Putamen (tissue), 1 donor: ENCODE measurements at places on chromosomes 7 and 10.

DNA sequence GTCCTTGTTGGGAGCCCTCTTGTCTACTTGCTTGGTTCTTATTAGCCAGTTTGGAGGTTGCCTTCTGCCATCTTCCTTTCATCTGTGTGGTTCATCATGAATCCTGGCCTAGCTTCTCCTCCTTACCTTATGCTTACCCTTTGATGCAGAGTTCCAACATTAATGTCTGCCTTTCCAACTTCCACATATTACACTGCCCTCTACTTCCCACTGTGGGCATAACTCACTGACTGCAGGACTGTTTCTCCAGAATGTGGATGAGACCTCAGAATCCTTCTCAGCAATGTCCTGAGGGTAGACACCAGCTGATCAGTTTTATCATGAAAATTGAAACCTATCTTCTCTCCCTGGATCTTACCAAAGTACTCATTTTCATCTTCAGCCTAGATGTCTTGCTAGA is 491.0 kb downstream of the LRMDA start:
- no peak for DNase-seq

DNA sequence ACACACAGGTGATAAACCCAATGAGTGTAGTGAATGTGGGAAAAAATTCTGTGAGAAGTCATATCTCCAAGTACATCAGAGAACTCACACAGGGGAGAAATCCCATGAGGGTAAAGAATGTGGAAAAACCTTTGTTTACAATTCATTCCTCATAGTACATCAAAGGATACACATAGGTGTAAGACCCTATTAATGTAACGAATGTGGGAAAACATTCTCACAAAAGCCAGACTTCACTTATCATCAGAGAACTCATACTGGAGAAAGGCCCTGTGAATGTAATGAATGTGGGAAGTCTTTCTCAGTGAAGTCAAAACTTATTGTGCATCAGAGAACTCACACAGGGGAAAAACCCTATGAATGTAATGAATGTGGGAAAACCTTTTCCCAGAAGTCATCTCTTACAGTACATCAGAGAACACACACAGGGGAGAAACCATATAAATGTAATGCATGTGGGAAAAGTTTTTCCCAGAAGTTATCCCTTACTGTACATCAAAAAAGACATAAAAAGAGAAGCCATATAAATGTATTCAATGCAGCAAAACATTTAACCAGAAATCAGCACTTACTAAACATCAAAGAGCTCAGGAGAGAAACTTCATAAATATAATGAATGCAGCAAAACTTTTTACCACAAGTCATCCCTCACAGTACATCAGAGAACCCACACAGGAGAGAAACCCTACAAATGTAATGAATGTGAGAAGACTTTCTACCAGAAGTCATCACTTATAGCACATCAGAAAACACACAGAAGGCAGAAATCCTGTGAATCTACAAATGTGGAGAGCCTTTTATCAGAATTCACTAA is 49.8 kb downstream of the ZNF239 start:
- no peak for DNase-seq

GRCh38 chr7:29300649-29301048 is 106.1 kb downstream of the CHN2 start:
- DNase-seq = no peak

DNA sequence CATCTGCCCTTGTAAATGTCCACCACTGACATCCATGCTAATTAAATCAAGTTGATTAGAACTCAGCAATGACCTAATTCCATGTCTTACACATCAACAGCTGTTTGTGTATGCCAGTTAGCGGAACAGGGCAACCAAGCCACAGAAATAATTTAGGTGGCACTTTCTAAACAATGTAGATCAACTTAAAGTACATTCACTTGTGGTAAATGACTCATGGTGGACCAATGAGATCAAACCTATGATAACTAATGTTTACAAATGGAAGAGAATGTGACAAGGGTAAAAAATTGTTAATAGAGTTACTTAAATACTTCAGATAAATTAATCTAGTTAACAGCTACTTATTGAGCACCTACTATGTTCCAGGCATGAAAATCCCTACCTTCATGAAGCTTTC is 63.1 kb upstream of the ICA1 start:
- no peak for DNase-seq

DNA sequence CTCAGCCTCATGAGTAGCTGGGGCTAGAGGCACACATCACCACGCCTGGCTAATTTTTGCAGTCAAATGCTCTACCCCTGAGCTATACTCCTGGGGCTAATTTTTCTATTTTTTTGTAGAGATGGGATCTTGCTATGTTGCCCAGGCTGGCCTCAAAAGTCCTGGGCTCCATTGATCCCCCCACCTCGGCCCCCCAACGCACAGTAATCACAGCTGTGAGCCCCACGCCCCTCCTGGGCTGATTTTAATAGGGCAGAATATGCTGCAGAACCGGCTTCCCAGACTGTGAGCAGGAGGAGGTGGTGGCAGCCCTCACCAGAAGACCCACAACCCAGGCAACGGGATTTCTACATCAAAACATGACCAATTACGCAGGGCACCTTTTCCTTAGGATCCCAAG is 15.2 kb downstream of the BRAT1 start:
- no peak for DNase-seq

GRCh38 chr10:64173826-64174225 is 652.6 kb downstream of the REEP3 start:
- DNase-seq = no peak

- DNase-seq = no peak
Measured at GRCh38 chr7:140841166-140841715, 83.5 kb downstream of the BRAF start.

DNA sequence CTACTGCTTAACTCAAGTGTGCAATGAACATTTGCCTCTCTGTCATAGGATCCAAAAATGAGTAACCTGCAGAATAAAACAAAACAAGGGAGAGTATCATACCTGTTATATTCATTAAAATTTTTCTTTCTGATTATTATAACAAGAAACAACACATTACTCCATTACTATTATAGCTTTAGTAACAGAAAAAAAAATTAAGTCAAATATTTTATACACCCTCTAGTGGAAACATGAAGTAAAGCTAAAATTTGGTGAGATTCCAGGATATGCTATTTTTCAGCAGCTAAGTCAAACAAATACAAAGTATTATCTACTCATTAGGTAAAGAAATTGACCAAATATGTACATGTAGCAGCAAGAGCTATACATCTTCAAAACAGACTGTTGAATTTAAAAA is 56.3 kb downstream of the PDZD8 start:
- no peak for DNase-seq

- no peak for DNase-seq
Measured at GRCh38 chr10:90461437-90462155, 396.2 kb downstream of the HTR7 start.

DNA sequence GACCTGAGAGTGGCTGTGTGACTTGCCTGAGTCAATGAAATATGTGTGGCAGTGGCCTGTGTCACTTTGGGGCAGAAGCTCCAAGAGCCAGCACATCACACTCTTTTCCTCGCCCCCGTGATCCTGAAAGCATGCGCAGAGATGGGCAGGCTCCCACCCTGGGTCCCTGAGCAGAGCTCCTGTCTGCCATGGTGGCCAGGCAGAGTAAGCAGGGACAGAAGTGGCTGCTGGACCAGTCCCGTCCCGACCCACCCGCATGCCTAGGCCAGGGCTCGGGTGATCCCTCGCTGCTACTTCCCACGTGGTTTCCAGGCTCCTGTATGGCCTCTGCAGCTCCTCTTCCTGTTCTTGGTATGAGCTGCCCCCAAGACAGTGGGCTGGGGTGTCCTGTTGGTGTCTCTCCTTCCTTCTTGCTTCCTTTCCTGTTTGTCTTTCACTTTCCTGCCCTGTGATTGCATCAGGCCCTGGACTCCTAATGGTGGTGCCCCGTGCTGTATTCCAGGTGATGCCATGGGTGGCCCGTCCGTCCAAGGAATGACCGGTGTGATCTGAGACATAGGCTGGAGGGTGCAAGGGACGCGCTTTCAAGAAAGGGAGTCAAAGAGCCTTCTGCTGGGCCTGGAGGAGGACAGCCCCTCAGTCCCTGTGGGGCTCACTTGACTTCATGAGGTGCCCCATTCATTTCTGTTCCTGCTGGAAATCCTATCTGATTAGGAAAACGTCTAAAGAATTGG is 71.4 kb upstream of the SHH start:
- no peak for DNase-seq

DNA sequence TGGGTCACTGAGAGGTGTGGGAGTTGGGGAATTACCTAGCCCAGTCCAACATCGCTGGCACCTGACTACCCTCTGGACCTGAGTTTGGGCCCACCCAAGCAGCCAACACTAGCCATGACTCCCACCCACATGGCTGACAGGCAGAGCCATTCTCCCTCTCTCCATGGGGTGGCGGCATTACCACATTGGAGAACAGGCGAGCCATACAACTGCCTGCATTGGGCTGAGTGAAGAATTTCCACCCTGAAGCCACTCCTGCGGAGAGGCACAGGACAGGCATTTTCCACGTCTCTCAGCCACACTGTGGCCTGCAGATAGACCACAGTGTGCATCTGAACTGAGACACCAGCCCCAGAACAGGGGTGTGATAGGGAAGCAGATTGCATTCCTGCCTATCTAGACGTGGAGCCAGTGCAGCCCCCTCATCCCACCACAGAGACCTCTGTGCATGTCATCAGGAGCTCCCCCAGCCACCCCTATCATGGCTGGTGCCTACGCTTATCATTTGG is 58.2 kb upstream of the ANTXRL start:
- DNase-seq = peak; percentile 60
